ENCODE measurements at places on chromosomes 4 and X.

DNA sequence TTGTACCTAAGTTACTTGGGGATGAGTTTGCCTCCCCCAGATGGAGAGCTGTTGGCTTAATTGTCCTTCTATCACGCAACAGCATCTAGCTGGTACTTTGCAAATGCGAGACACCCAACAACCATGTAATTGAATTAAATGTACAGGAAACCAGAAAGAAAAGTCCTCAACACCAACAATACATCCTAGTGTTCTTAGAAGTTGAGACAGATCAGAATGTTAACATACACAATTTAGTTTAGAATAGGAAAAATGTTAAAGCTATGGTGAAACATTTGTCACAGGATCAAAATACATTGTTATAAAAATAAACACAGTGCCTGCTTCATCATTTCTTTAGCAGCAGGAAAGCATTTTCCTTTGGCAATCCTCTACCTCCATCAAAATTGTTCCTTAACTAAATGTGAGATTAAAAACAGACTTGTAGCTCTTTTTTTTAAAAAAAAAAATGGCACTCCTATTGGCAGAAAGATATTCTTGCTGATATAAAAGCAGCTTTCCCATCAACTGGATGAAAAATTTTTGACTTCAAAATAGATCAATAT lies 163.1 kb upstream of the MID1 start:
- no peak for DNase-seq

GRCh38 chr4:185779517-185779916 lies 32.5 kb downstream of the SORBS2 start:
- no peak for DNase-seq

DNA sequence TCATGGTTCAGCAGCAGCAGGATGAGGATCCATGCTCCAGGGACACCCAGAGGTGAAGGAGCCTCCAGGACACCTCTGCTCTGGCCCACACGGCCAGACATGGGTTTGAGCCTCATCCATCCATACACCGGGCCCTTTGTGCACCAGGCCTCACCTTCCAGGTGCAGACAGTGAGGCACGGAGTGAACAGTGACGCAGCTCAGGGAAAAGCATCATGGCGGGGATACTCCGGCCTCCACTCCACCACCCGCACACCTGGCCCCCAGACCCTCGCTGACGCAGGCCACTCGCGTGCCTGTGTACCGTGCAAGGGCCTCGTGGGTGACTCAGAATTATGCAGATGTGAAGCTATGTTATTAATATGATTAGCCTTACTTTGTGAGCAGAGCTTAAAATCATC lies 33.3 kb downstream of the ADRA2C start:
- DNase-seq, result no peak

DNA sequence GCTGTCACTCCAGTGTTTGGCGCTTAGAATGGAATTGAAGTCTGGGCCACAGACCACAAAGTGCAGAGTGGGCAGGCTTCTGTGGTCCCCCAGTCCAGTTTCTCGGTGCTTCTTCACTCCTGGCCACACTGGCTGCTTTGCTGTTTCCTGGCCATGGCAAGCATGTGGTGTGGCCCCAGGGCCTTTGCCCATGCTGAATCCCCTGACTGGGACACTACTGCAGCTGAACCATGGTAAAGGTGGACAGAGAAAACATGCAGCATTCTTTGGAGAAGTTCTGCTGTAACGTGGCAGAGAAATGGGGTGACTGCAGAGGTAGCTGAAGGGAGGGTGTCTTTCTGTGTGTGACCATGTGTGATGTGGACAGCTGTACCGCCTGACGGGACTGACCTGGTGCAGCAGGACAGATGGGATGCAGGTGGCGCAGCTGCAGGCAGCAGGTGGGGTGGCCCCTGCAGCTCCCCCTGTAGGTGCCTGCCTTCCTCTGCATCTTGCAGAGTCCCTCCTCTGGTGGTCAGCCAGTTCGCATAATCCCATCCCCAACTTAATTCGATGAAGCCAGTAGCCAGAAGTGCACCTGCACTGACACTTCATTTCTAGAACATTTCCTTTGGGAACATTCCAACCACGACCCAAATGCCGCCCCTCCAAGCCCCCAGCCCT lies 13.2 kb upstream of the S100P start:
- DNase-seq, result no peak

DNA sequence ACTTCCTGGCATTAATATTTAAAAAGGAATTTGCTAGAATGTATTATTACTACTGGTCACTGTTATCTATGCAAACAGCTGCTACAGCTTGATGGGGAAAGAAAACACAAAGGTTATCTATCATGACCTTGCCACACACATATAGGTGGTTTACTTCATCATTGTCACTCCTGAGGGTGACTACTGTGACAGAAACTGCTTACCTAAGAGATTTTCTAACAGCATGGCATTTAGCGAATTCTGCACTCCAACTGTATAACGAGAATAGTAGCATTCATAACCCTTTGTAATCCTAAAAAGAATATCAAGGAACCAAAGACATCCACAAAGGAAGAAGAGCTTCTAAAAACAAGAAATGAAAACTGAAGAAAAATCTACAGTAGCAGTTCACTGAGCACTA lies 74.6 kb upstream of the SPOCK3 start:
- no peak for DNase-seq

- DNase-seq, result no peak
Measured at GRCh38 chr4:123593655-123594054, 197.1 kb downstream of the SPRY1 start.

- DNase-seq, result no peak
Measured at GRCh38 chr4:182137343-182137742, 105.9 kb upstream of the TENM3 start.

Data from activated CD4-positive, alpha-beta T cell treated with anti-CD3 and anti-CD28 coated beads, Interleukin-2, Interleukin-6, amounts not matched to agents 100 ng/mL and 50 ng/mL, durations not matched to agents 16 hours and 8 hours (primary cell).